Stimulated activated CD8-positive, alpha-beta memory T cell treated with anti-CD3 and anti-CD28 coated beads, Interleukin-7, amount 100 ng/mL, for 4 hours (primary cell): ENCODE measurements at places on chromosomes 4 and X.

DNA sequence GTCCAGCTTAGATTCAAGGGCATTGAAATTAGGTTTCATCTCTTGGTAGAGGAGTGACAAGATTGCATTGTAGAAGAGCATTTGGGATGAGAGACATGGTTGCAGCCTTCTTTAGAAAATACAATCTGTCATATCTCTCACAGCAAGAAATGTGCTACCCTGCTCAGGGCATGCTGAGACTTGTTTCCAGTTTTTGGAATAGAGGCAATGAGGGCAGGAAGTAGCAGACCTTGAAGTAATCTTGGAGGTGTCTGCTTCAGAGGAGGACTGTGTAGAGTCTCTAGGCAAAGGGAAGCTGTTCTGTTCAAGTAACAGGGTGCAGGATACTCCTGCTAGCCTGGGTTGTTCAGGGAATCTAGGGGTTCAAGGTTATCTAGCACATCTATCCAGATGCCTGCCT is 116.1 kb upstream of the ZNF827 start:
- no peak for DNase-seq

DNA sequence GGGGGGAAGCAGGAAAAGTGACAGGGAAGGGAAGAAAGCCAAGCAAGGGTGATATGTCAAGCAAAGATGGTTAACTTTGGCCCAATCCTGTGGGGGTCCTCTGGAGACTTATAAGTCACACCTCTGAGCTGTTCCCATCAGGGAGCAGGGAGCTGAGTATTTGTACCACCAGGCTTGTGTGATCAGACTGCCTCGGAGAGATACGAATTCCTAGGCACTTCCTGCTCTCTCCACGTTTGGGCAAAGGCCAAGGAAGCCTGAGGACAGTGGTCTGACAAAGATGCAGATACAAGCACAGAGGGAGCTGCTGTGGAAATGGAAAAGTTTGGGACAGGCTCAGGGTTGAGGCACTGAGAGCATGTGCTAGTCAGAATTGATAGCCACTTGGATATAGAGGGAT is 10.4 kb upstream of the PPP3CA start:
- no peak for DNase-seq

DNA sequence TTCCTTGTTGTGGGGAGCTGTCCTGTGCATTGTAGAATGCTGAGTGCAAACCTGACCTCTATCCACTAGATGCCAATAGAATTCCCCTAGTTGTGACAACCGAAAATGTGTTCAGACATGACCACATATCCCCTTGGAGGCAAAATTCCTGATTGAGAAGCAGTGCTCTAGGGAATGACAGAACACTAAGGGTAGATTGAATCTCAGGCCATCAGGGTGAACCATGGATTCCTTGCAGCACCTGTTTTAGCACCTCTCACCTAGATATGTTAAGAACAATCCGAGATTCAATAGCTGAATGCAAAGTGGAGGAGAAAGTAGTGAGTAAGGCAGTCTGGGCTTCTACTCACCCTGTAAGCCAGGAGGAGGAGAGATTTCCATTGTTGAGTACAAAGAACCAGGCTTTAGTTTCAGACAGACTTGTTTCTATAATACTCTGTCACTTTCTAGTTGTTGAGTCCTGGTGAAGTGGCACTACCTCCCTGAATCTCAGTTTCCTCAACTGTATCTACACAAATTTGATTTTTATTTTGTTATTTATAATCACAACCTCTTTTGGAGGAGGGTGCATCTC is 111.0 kb upstream of the RAP2C start:
- DNase-seq = no peak

DNA sequence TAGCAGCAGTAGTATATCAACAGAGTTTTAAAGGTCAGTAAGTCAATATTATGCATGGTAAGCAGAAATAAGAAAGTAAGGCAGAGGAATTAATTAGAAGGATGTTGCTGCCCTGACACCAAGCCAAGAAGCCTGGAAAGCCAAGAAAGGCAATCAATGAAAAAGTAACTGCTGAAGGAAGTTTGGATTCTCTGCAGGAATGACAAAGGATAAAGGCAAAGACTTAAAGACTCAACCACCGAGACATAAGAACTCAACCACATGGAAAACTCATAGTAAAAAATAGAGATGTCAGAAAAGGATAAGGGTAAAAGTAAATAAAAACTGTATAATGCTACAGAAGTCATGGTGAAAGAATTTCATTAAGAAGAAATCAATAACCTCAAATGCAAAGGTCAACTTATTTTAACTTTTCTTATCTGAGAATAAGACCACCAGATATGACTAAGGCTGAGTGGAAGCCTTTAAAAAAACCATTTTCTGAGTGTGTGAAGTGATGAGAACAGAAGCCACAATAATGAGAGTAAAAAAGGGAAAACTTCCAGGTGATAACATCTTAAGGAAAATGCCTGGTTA is 55.2 kb downstream of the NEK1 start:
- no peak for DNase-seq

GRCh38 chrX:11214346-11215190 is 78.6 kb upstream of the AMELX start:
- DNase-seq = no peak

DNA sequence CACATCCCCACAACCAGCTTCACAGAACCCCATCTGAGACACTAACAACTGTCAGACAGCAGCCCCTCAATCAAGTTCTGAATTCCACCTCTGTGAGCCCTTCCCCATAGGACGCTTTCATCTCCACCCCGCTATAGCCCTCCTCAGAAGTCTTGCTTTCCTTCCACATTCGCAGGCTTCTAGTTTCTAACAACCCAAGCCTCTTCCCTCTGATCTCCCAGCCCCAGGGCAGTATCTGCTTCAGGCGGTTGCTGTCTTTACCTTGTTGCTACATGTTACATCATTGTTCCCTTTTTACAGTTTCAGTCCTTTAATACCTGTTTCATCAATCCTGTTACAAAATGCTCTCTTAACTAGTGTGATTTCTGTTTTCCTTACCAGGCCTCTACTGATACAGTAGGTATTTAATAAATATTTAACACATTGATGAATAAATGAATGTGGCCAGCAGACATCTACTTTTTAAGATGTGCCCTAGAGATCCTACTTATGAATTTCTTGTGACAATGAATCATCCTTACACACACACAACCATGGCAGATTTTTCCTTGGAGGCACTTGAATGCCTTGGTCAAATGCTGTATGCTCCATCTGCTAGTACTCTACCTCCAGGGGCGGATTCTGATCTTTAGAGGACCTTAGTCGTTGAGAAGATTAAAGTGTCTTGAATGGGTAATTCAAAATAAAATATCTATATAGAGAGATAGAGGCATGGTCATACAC is 164.7 kb upstream of the SLIT2 start:
- no peak for DNase-seq

- DNase-seq = no peak
These were observed 309.3 kb downstream of the FRMPD4 start for GRCh38 chrX:12447448-12448064.

DNA sequence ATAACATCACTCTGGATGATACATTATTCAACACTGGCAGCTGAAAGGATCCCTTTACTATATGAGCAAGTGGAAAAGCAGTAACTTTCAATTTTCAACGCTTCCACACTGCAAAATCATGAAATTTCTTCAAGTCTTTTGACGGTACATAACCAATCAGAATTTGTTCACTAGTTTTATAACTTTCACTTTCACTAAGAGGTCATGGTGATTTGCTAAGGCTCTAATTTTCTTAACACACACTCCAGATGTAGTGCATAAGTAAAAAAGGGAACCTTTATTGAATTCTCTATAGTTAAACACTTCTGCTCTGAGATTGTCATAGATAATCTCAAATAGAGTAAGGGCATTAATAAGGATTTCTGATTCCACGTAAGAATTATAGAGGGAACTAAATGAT is 4.1 kb downstream of the ARMCX2 start:
- no peak for DNase-seq

DNA sequence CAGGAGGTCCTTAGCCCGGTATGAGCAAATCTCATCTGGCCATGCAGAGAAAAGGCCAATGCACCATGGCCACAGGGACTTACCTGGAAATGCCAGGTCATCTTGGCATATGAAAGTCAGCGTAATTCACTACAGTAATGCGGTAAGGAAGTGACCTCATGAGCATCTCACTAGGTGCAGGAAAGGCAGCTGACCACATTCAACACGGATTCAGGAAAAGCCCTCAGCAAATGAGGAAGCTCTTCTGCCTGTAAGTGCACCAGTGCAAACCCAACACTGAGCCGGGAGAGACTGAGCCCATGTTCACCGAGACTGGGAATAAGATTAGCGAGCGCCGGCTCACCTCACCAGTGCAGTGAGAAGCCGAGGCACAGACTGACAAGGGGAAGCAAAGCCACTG is 23.7 kb downstream of the LRPAP1 start:
- no peak for DNase-seq

GRCh38 chr4:112379306-112379705 is 82.1 kb downstream of the ALPK1 start:
- DNase-seq = no peak

- DNase-seq = no peak
These were observed 1.0 kb downstream of the GABRA3 start for GRCh38 chrX:152450076-152450475.

- no peak for DNase-seq
These were observed 34.7 kb upstream of the TASL start for GRCh38 chrX:30612250-30612655.

DNA sequence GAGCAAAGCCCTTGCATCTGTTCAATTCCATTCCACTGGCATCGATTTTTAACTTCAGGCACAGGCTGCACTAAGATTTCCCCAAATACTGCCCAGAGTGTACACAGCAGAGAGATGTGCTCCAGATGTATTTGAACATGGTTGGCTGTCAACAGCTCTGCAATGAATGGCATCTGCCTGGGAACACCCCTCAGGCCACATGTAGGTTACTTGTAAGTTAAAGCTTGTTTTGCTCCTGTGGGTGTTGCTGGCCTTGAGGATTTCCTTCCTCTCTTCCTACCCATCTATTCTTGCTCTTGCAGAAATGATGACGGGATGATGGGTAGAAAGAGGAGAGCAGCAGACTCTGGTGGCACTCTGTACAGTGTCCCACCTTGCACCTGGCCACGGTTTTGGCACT is 69.3 kb upstream of the HELT start:
- no peak for DNase-seq

- no peak for DNase-seq
These were observed 168.3 kb downstream of the BTC start for GRCh38 chr4:74625981-74626380.

DNA sequence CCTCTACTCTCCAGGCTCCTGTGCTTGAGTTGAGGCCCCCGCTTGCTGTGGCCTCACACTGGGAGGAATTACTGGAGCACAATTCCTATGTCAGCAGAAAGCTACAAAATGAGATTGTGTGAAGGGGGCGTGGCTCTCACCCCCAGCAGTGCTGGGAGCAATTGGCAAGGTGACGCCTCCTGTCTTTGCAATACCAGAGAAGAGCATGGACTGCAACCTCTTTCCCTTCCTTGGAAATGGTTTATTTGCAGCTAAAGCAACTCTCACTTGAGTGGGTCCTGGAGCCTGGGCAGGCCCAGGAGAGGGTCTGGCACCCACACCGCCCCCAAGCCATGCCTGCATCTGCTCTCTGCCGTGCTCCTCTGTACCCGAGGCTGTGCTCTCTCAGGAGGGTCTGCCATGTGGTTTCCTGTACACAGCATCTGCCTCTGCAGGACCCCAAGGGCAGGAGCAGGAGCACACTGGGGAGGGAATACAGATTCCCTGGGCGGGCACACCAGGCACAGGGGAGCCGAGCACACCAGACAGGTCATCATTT is 32.9 kb upstream of the HGFAC start:
- DNase-seq = no peak

- DNase-seq = no peak
These were observed 21.8 kb downstream of the RAI2 start for GRCh38 chrX:17839269-17839668.

DNA sequence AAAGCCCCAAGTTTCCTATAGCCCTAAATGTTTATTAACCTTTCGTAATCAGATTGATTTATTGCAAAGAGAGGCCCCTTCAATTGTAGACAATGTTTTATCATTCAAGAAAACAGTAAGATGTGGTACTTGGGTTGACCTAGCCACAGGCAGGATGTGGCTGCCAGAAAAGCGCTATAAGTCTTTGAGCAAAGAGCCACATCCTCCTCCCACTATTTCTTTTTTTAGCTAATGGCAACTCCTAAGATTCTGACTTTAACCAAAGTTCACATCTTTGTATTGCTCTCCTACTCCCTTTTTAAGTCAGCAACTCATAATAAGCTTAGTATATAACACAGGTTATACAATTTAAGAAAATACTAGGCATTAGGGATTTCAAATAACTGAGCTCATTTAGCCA is 70.7 kb upstream of the PPP3CA start:
- peak; percentile 38 for DNase-seq

DNA sequence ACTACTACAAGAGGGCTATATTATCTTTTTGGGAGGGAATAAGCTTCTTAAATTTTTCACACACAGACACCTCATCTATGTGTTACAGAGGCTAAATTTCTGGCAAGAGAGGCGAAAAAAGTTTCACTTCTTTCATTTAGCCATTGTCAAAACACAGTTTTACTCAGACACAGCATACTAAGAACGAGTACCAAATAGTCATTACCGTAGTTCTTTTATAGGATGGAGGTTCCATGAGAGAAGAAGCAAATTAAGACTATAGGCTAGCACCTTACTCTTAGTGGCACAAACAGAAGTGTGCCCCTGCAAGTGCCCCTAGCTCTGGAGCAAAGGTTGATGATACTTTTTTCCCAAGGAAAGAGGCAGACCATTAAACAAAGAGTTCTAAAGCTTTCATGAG is 26.2 kb downstream of the UGT2B7 start:
- DNase-seq = no peak

GRCh38 chrX:19625612-19626011 is 110.3 kb upstream of the MAP3K15 start:
- peak; percentile 19 for DNase-seq

GRCh38 chr4:36242629-36243354 is 1.5 kb downstream of the ARAP2 start:
- DNase-seq = no peak

DNA sequence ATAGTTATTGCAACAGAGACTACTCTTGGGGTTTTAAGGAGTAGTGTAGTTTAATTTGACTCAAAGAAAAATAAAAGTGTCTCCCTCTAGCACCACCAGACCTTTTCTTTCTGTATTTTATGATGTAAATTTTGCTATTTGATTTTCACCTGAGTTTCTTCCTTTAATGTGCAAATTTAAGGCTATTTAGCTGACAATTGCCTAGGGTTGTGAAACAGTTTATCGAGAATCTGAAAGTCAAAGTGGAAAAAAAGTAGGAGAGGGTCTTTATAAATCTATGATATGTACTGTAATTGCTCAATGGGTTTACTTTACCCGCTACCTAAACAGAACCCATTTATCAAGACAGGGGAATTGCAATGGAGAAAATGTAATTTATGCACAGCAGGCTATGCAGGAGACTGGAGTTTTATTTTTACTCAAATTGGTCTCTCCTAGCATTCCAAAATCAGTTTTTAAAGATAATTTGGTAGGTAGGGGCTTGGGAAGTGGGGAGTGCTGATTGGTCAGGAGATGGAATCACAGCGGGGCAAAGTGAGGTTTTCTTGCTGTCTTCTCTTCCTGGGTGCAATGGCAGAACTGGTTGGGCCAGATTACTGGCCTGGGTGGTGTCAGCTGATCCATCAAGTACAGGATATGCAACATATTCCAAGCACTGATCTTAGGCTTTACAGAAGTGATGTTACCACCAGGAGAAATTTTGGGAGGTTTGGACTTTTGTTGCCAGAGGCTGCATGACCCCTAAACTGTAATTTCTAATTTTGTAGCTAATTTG is 228.6 kb upstream of the TACR3 start:
- DNase-seq = no peak
